ENCODE measurements at places on chromosomes 5 and 9. TPM values are rescaled to one million over a fixed set of nuclear protein-coding genes. Genes with fewer than 3 reads are reported as not detected.

TMEM215 gene
- not detected for total RNA-seq

ALDH7A1 gene
- 2.7 TPM for total RNA-seq

DNA sequence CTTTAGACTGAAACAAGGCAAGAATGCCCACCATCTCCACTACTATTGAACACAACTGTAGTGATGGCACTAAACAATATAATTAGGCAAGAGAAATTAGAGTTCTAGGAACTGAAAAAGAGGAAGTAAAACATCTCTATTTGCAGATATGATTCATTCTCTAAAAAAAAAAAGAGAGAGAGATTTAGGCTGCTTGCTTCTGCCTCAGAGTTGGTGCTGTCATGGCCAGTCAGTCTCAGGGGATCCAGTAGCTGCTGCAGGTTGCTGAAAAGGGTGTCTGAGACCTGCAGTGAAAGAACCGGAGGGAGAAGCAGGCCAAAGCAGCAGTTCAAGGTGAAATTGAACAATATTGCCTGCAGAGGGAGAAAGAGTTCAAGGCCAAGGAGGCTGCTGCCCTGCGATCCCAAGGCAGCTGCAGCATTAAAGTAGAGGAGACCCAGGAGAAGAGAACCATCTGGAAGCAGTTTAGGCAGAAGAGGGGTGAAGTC lies 72.5 kb downstream of the AP3B1 start:
- no peak for DNase-seq
- no peak overlapping the region for H3K27ac ChIP-seq
- H3K4me3 ChIP-seq = no peak overlapping the region

DNA sequence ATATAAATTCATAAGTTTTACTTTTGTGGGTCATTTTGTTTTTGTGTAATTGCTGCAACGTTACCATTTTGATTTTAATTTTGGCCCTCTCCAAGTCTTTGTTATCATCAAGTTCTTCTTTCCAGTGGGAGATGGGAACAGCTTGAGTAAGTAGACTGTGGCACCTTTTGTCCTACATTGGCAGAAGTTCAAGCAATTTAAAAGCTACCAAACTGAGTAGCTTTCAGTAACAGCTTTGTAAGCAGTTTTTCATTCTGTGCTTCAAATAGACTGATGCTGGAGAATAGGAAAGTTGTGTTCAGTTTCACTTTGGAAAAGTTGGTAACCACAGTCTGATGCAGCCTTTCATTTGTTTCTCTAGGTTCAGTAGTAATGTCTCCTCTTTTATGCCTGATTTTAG lies 47.8 kb upstream of the TMED7 start:
- no peak overlapping the region for H3K4me3 ChIP-seq
- no peaks in the 10 kb centered on the region for H3K36me3 ChIP-seq
- peaks cover 30% of the 10 kb centered on the region for H3K27me3 ChIP-seq
- H3K4me1 ChIP-seq = no peaks in the 10 kb centered on the region
- H3K27ac ChIP-seq = no peak overlapping the region

Measured in activated CD4-positive, alpha-beta T cell treated with anti-CD3 and anti-CD28 coated beads, Interleukin-2, amount 10 ng/mL, durations not matched to agents 7 days and 5 days (primary cell).